Stimulated activated CD8-positive, alpha-beta memory T cell treated with anti-CD3 and anti-CD28 coated beads, Interleukin-7, amount 100 ng/mL, for 4 hours (primary cell): ENCODE measurements at places on chromosomes 6 and 20.

- DNase-seq: no peak
These were observed 21.9 kb downstream of the ENTPD6 start for GRCh38 chr20:25217161-25218108.

DNA sequence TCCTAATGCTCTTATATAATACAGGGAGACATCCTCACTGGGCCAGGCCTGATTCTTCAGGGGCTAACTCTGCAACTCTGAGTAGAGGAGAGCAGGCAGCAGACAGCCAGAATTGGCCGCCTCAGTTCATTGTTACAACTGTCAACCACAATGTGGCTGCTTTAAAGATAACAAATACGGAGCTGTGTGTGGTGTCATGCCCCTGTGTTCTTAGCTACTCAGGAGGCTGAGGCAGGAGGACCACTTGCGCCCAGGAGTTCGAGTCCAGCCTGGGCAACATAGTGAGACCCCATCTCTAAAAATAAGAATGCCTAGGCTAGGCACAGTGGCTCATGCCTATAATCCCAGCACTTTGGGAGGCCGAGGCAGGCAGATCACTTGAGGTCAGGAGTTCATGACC lies 34.3 kb downstream of the CEP250 start:
- DNase-seq: no peak

DNA sequence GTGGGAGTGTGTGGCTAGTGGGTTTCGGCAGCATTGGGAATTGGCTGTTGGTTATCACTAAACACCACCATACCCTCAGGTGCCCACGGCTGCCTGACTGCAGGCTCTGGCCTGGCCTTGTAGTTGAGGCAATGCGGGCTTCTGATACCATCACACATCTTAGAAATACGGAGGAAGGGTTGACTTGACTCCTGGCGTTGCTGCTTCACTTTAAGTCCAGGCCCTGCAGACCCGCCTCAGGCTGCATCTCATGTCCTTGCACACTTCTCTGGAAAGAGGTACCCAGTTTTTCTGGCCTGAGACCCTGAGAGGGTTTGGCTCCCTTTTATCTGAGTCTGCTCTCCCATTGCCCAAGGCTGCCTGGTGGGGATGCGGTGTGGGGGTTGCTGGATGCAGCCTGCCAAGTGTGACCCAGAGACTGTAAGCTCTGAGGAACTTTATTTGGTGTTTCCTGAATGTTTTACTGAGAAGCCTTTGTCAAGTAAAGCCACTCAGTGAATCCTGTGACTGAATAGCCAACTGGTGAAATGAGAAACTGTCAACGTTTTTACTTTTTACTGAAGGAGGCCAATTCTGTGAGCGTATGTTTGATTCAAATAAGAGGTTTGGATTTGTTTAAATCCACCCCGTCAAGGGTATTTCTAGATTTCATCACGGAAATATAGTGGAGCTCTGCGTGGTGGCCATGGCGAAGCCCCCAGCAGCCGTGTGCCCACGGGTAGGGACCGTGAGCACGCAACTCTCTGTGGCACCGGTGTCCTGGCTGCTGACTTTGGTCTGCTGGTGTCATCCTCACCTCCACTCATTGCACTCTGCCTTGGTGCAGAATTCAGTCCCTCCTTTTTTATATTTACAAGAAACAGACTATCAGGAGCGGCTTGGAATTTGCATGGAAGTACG lies 160.1 kb downstream of the DTNBP1 start:
- no peak for DNase-seq

DNA sequence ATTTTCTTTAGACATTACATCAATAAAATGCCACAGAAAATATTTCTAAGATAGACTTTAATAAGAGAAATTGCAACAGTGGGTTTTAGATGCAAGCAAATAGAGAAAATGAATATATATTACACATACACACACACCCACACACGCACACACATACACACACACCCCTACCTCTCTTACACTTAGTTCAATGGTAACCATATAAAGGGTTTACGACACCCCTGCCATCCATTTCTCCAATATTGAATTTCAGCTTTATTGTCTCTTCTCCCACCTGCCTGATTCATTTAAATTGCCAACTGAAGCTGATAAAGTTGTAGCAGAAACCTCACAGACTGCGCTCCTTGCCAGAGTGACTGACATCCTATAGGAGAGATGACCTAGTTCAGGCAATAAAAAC lies 154.6 kb downstream of the ADAT2 start:
- no peak for DNase-seq

DNA sequence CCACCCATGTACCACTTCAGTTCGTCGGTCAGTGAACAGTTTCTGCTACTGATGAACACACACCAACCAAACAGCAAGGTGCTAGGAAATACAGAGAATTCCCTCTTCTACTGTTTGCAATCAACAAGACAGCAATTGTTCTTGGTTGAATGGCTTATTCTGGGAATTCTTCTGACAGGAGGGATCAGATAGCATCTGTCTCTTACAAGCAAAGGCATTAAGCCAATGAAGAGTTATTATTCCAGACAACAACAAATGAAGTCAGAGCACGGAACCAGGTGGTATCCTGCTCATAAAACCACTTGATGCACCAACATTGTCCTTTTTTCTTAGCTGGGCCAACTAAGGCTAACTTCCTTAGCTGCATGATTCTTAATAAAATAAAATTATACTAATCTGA lies 37.8 kb downstream of the PTPRK start:
- no peak for DNase-seq

DNA sequence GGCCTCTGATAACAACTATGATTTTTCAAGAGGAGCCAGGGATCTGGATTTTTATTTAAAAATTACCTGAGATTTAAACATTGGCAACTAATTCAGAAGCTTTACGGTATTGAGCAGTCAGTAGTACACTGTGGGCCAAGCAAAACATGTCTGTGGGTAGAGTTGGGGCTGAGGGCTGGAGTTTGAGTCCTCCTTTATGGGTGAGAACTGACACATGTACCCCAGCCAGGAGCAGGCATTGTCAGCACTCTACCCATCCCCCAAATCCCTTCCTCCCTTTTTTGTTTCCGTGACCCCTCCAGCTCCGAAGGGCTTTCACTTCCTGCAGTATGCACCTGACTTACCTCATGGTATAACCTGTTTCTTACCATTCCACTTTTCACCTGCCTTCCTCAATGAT lies 131.4 kb downstream of the SNX5 start:
- no peak for DNase-seq

DNA sequence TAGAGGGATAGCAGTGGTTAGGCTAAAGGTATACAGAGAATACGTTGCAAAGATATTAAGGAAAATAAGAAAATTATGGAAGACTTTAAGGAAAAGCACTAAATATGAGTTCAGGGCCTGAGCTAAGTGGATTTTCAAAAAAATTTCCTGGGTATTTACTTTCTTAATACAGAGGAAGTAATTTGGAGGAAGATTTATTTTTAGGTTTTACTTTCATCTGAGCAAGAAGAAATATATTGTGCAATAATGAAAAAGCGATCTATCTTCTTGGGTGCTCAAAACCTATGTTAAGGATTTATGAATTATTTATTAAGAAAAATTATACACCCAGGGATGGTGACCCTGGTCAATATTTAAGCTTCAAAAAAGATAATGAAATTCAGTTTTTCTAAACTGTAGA lies 224.7 kb downstream of the PLCB1 start:
- no peak for DNase-seq

DNA sequence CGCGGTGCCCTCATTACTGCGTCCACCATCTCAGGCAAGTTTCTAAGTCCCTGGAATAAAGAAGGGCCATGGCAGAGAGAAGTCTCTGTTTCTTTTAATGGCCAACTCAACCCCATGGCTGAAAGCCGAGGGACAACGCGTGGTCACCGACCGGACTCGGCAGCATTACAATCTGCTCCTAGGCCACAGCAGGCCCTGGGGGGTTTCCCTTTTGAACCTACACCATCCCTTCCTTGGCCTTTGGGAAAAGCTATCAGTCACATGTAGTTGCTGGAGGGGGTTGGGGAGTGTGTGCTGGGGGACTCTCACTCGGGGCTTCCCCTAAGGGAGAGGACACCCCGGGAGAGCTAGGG lies 11.1 kb upstream of the FAM83C start:
- no peak for DNase-seq

DNA sequence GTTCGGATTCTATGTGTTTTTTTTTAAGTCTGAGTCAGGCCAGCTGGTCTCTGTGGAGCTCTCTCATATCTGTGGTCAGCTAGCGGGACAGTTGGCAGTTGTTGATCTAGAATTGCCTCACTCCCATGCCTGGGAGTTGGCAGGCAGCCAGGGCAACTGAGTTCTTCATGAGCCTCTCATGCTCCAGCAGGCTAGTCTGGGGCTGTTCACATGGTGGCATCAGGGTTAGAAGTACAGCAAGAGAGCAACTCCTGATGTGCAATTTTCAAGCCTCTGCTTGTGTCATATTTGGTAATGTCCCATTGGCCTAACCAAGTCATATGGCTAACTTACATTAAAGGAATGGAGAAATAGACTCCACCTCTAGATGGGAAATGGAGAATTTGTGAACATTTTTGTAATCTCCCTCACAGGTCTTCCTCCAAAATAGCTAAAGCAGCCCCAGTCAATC lies 6.7 kb upstream of the IFT52 start:
- DNase-seq: no peak

DNA sequence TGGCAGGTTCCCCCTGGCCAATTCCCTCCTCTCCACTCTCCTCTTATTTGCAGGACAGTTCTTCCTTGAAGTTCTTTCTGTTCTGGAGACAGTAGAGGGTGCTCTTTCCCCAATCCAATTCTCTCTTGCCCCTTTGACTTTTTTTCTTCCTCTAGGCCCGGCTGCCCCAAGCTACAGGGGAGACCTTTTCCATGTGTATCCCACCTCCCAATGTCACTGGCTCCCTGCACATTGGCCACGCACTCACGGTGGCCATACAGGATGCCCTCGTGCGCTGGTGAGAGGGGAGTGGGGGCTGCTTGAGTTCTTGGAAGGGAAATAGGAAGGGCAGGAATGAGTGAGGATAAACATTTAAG lies 1.5 kb downstream of the VARS2 start:
- no peak for DNase-seq

DNA sequence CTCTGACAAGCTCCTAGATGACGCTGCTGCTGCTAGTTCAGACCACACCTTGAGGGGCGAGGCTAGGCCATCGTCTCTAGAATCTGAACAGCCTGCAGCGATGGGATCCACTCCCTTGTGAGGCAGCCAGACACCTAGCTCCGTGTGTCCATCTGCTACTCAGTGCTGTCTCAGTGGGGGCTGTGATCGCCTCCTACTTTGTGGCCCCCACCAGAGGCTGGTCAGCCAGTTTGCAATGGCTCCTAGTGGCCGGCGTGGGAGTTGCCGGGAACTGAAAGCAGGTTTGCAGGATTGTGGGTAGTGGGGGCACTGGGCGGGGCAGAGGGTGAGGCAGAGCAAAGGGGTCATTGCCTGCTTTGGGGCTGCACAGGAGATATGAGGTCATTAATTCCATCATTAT lies 2.8 kb downstream of the CCN5 start:
- no peak for DNase-seq

DNA sequence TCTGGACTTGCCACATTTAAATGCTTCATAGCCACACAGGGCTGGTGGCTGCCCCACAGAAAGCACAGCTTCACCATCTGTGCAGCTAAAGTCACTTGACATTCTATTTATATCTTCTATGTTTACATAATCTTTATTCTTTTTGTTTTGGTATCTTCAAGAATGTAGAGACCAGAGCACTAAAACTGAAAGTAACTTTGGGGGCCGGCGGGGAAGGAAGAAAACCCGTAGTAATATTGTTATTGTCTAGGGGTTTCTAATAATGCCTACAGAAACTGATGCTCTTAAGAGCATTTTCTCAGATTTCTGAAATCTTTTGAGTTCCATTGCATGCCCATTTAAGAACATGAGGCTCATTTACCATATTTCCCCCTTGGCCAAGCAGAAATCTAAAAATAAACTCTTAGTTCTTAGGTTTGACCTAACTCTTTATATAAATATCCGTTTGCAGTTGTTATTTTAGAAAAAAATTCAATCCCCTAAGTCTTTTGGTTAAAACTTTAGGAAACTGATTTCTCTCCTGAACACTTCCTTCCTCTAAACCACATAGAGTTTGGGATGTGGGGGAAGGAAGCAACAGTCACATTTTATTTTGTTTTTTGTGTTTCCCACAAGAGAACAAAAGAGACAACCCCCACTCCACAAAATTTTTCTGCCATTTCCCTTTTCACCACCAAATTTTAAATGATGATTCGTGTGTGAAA lies 207.6 kb downstream of the OGFRL1 start:
- no peak for DNase-seq

DNA sequence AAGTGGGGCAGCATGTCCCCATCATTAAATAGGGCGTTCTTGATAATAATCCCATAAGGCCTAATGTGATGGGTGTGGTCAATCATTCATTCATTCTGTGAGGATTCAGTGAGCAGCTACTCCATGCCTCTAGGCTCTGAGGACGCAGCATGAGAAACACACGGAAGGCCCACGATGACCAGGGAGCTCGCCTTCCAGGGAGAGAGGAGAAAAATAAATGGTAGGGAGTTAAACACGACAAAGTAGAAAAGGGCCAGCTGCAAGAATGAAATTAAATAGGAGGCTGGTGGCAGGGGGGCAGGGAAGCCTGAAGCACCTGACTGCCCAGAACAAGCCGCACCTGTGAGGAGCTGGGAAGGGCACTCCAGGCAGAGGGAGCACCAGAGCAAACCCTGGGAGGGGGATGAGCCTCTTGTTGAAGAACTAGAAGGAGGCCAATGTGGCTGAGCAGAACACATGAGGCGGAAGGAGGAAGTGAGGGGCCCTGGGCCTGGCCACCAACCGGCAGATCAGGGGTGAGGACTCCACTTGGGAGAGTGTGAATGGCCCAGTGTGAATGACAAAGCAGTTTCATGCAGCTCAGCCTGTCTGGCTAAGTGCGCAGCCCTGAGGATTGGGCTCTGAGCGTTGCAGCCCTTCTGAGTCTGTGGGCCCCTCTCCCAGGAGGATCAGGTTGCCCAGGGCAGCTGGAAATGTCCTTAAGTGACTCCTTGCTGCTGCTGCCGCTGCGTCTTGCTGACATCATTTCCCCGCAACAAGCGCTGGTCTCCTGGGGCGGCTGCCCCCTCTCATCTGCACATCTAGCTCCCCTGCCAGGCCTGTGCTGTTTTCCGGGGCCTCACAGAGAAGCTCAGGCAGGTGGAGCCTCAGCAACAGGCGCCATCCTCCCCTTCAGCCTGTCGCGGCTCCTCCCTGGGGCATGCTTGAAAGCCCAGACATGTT lies 99.9 kb downstream of the CDH26 start:
- peak; percentile 15 for DNase-seq

GRCh38 chr6:52635049-52635577 lies 35.8 kb upstream of the TMEM14A start:
- DNase-seq: no peak

GRCh38 chr6:10429638-10430427 lies 15.0 kb upstream of the TFAP2A start:
- DNase-seq: no peak

GRCh38 chr6:128990360-128990759 lies 107.4 kb downstream of the LAMA2 start:
- no peak for DNase-seq

DNA sequence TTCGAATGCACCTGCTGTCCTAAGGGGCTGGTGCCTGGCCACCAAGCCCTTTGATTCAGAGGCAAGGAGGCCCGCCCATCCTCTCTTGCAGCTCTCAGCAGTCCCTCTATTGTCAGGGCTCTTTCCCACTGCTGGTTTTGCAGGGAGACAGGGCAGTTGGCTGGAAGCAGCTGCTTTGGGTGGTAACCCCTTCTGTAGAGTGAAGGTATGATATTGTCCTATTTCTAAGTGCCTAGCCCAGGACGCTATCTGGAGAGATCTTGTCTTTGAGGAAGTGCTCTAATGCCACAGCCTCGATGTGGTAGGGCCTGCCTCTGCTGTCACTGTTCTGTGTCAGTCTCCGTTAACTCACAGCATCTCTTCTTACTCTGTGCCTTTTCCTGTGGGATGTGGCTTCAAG lies 5.6 kb downstream of the PLCG1 start:
- DNase-seq: no peak

- DNase-seq: no peak
These were observed at the start of gene ARHGAP40 for GRCh38 chr20:38601216-38602184. TSS of gene ARHGAP40 (plus strand) at chr20:38601809.

GRCh38 chr6:39791850-39792539 lies at the start of gene DAAM2:
TSS of gene DAAM2 (plus strand) at chr6:39792376. CDS start at chr6:39856303, 63,927 bp downstream.
- DNase-seq: no peak
